ENCODE measurements at places on chromosomes 1 and 21.

DNA sequence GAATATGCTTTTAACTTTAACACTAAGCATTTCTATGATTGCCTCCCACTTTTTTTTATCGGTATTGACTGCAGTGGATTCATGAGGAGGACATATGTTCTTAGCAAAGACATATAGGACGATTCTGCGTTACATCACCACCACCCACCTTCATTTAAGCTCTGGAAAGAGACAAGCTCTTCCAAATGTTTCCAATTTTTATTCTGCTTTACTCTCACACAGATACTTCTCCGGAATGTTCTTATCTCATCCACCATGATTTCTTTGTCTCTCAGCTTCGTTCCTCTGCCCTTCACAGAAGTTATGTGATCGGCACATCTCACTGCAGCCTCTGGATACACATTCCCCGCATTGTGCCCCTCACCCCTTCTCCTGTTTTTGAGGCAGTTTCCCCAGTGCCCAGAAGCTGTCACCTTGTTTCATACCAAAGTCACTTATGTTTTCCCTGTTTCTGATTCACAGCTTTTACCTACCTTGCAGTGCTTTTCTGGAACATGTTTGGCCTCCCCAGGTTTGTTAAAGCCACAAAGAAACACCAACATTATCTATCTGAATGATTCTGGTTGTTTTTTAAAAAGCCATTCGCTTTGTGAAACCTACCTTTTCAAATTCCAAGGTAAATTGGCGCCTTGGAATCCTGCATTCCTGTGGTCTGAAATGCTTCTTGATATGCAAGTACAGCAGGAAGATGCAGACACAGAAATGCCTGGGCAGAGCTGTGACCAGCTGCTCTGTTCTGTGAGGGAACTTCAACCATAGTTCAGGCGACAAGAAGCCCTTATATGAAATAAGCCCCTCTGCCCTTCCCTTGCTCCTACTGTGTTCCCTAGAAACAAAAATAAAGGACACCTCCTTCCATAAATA is 1020.2 kb downstream of the TTLL7 start:
- DNase-seq, result no peak

GRCh38 chr1:9059891-9060744 is 9.3 kb downstream of the SLC2A5 start:
- DNase-seq, result no peak

DNA sequence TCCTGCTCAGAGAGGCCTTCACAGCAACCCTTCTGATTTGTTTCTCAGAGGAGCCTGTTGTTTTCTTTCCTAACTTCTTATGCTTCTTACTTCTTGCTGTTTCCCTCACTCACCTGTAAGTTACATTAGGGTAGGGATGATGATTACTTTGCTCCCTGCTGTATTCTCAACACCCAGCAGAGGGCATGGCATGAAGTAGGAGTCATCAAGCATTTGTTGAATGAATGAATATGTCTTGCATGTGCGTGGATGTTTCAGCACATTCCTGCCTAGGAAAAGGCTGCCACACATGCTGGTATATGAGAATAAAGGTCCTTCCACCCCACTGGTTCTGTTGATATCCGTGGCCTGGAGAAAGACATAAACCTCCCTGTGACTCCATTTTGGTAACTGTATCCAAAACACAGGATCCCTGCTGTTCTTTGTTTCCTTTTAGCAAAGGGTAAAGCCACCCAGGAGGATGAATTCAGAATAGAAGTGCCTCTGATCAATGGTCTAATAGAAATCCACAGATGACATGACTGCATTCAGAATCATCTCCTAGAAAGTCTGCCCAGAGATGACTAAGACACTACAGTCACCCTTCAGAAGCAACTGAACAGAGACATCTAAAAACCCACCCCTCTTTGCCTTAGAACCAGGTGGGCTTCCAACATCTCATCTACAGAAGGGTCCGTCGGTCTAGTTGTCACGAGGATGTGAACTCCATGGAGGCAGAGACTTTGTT is 168.8 kb downstream of the ZSCAN20 start:
- DNase-seq, result no peak

- no peak for DNase-seq
These were observed 100.5 kb upstream of the NEK7 start for GRCh38 chr1:198056255-198056654.

DNA sequence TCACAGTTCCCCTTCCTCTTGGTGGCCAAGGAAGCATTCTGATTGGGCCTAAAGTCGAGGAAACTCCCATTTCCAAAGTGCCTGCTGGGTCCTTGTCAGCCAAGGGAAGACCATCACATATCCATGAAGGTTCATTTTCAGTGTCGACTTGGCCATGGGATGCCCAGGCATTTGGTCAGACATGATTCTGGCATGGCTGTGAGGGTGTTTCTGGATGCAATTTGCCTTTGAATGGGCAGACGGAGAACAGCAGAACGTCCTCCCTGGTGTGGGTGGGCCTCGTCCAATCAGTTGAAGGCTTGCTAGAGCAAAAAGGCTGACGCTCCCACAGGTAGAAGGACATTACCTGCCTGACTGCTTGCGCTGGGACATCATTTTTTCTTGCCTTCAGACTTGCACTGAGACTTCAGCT is 48.3 kb upstream of the LBR start:
- no peak for DNase-seq

Measured in pancreas (tissue), 10 donors.